ENCODE measurements at places on chromosomes 5 and 9. TPM values are rescaled to one million over a fixed set of nuclear protein-coding genes. Genes with fewer than 3 reads are reported as not detected.

CTXN3 gene
- total RNA-seq: not detected

DELE1 gene
- 67.1 TPM for total RNA-seq

GADD45G gene
- not detected for total RNA-seq

TMC1 gene
- total RNA-seq: not detected

ACTBL2 gene
- total RNA-seq: 0.11 TPM

ALDOB gene
- total RNA-seq: not detected

REXO4 gene
- total RNA-seq: 27.3 TPM

DNA sequence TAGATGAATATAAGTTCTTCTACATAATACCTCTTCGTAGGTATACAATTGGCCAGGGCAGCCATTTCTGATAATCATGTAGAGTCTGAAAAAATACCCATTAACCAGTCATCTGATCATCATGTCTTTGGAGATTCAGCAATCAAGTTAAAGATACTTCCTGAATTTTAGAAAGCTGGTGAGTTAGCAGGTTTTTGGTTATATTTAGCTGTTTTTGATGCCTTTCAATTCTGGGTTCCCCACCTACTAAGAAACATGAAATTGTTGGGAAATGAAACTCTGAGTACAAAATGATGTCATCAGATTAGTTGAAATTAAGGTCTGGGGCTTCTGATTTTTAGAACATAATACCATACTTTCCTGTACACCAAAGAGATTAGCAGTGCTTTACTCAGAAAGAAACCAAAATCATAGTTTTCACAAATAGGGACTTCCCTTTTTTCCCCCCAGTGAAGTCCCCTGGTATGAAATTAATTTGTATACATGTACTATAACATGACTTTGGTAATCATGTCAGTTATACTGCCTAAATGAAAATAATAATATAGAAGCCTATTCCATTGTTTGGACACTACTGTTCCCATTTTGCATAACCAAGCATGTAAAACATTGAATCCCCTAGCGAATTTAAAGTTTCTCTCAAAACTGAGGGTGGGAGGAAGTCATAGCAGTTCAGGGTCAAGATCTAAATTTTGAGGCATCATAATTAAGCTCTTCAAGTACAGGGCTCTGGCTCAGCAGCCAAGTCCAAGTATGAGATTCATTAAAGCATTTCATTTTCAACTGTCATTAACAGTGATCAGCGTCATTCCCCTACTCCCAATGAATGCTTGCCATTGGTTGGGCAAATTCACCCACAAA lies 17.9 kb downstream of the PRLR start:
- DNase-seq: no peak

DNA sequence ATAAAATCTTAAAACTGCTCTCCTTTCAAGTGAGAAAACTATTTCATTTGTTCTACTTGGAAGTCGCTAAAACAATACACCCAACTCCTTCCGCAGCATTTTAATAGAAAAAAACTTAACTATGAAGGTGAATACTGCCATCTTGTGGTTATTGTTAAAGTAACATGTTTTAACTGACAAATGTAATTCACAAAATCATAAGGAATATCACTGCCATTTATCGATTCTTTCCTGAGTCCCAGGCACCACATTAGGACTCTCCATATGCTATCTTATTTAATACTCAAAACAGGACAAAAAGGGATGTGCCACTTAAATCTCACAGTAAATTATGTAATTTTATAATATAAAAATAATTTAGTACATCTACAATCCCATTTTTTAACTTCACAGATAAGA lies 130.5 kb upstream of the ITGA1 start:
- DNase-seq: peak; percentile 76

DNA sequence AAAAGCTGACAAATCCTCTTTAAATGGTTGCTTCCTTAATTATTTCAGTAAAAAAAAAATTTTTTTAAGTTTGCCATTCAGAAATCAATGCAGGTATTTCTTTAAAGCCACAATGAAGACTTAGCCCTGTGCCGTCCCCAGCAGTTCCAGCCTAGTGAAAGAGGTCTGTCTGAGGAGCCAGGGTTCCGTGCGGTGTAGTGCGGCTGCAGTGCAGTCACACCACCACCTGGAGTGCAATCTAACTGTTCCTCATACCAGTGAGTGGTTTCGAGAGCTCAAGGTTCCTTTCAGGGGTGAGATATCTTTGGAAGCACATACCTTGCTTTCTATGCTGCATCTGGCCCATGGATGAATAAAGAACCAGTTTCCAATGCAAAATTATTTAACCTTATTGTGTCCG lies 87.5 kb downstream of the FANCC start:
- DNase-seq: no peak

- no peak for DNase-seq
Measured at GRCh38 chr9:124349675-124350493, 65.4 kb downstream of the PSMB7 start.

DNA sequence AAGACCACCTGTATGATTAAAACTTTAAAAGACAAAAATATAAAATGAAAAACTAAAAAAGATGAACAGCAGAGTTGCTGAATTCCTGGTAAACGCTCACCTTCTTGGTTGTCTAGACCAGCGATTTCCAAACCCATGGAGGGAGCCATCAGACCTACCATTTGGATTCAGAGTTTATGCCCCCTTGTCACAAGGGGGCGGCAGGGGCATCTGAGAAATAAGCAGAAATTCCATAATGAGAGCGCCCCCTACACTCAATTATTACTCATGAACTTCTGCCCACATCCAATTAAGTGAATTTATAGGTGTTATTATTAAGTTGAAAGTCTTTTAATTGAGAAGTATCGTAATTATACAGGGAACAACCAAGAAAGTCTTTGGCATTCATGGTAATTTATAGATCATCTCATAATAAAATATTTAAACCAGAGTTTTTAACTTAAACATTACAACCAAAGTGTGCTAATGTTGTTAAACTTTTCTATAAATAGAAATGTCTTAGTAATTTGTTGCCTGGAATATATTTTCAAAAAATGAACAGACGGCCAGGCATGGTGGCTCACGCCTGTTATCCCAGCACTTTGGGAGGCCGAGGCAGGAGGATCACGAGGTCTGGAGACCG lies 35.2 kb upstream of the SPATA31C2 start:
- peak; percentile 88 for DNase-seq

- no peak for DNase-seq
Measured at GRCh38 chr5:3597167-3598007, 1.8 kb downstream of the IRX1 start.

GRCh38 chr5:157166214-157167213 lies at the start of gene GARIN3:
TSS of gene GARIN3 (minus strand) at chr5:157166264. CDS start at chr5:157166168, 96 bp downstream.
- no peak for DNase-seq

- DNase-seq: no peak
Measured at GRCh38 chr5:125668884-125669283, 754.3 kb upstream of the GRAMD2B start.

DNA sequence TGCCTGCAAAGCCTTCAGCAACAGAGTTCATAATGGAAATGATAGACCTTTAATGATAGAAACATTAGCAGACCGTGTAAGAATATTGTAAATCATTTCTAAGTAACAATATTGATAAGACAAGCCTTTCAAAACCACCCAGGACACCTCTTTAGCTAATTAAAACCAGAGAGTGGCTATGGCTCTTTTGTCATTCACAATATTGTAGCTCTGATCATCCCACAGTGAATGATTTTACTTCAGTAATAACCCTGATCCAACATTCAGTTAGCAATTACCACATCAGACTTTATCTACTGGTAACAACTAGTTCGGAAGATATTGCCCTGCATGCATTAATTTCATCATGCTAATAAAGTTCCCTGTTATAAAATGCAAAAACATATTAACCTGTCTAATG lies 432.6 kb downstream of the DTWD2 start:
- DNase-seq: no peak

Measured in SK-MEL-5 (cell line).